ENCODE measurements at places on chromosomes 4 and X.
A peak's percentile ranks its signal among the peaks of the same experiment; 100 is the strongest.

- no peak for DNase-seq
These were observed 8.6 kb upstream of the CCDC149 start for GRCh38 chr4:24921491-24921890.

DNA sequence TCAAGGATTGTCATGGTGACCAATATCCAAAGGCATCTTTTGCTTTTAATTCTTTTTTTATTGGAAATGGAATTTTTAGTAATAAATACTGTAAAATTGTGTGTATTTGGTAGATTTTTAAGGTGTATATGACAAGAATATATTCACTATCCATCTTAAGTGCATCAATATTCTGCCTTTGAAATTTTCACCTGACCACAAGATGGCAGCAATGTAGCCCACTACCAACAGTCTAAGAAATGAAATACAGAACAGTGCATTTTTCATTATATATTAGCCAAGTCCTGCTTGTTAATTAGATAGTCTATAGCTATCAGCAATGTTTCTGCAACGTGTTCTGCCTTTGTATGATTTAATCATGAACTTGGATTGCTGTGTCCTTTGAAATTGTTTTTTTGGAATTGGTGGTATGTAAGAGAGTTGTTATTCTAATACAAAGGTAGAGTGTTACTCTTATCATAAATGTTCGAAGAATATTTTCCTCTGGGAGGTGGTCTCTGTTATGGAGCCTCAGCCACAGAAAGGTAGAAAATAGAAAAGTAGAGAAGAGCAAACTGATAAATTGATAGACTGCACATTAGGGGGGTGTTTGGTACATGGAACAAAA lies 38.2 kb downstream of the HPGDS start:
- DNase-seq: peak; percentile 29

DNA sequence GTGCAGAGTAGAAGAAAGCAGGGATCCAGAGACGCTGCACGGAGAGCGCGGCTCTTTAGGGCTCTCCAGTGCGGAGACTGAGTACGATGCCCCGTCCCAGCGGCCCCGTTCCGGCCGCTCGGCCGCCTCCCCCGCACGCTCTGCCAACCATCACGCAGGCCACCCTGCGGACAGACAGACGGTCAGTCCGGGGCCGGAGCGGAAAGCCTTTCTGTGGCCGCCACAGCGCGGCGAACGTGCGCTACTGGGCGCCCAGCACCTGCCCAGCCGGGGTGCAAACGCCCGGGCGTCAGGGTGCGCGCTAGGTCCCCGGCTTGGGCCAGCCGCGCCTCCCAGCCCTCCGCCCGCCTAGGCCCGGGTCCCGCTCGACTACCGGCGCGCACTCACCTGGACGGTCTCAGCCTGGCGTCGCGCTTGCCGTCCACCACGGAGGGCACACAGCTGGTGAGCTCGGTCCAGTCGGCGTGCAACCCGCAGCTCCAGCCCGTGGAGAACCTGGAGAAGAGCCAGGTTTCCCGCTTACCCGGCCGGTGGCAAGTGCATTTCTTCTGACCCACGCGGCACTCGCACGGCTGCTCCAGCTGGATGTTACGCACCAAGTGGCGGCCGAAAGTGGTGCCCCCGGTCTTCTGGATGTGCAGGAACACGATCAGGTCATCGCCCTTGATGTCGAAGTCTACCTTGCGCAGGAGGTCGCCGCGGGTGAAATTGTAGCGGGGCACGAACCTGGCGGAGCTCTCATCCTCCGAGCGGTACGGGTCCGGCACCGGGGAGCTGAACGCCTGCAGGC lies 1.8 kb downstream of the HS6ST2 start:
- no peak for DNase-seq

DNA sequence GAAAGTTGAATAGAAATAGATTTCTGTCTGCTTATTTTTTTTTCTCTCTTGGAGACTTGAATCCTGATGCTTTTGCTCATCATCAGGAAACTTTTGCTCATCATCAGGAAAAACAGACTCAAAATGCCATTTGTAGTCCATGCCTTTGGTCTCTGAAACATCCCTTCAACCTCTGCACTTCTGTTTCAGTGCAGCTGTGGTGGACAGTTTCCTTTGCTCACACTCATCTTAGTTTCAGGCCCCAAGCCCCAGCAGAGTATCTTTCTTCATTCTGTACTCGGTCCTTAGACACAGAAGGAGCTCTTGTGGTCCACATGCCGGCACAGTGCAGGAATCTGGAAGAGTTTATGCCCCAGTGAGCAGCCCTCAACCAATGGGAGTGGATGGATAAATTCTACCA lies 337.9 kb downstream of the PPP3CA start:
- no peak for DNase-seq

GRCh38 chr4:169051761-169052593 lies 41.9 kb upstream of the CBR4 start:
- no peak for DNase-seq

DNA sequence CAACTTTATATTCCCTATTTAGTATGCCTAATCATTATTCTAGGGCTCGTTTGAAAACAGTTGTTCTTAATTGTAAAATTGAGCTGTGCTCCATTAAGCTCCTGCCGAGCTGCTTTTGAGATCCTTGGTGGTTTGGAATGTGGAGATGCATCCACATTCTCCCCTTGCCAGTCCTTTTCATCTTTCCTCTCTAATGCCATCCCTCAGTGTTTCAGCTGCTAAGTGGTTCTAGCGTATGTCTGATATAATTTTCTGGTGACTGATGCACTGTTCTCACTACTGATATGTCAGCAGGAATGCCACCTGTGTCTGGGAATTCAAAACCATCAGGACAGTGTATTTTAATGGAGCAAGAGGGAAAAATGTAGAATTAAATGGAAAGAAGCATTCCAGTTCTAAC lies 1085.0 kb downstream of the CCSER1 start:
- no peak for DNase-seq

- DNase-seq: peak; percentile 42
These were observed 581 bp upstream of the STK32B start for GRCh38 chr4:5050520-5051277.

GRCh38 chr4:1000686-1001260 lies 7.6 kb upstream of the SLC26A1 start:
- DNase-seq: no peak

DNA sequence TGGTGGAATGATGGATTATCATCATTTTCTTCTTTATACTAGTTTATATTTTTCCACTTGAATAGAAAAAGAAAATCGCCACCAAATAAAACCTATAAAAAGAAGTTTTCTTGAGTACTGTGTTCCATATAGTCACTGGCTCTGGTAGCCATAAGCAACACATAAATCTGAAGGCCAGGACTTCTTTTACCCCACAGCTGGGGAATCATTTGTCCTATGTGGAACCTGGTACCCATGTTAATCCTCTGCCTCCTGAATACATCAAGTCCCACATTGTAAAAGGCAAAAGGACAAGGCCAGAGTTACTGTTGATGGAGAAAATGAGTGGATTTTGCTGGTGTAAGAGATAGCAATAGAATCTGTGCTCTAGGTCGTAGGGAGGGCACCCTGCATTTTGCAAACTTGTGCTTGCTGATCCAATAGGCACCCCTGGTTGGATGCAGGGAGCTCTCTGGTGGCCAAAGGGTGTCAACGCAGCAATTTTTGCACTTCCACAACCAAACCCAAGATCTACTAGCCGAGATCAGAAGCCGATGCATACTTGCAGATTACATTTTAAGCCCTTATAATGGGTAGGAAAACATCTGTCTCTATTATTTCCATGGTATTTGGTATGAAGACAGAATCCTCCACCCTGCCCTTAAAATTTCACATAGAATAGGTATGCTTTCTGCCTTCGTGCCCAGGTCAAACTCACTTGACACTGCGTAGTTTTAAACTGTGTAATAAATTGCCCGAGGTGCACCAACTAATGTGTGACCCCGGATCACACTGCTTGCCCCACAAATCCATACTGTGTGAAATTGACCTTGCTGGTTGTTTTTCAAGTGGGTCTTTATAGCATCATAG lies 146.2 kb upstream of the SCML1 start:
- peak; percentile 41 for DNase-seq

DNA sequence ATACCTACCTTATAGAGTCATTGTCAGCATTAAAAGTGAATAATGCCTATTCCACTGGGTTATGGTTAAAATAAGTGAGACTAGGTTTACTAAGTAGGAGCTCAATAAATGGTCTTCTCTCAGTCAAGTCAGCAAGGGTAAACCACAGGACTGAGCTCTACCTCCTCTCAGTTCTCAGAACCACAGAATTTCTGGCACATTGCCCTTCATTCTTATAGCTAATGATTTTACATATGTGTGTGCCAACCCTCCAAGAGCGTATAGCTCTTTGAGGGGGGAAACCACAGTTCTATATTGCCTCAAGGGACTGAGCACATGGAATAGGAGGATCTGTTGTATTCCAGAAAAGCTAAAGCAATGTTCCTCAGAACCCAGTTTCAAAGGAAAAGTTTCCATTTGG lies 124.8 kb downstream of the ATG4A start:
- DNase-seq: no peak

GRCh38 chr4:171846232-171846631 lies 33.0 kb downstream of the GALNTL6 start:
- no peak for DNase-seq
